ENCODE measurements at places on chromosomes 6 and 20. TPM values are rescaled to one million over a fixed set of nuclear protein-coding genes. Genes with fewer than 3 reads are reported as not detected.

Gene BMP5
- total RNA-seq = not detected

Gene NINL
- total RNA-seq = 24.8 TPM

Gene RBL1
- total RNA-seq = 17.7 TPM

Gene CALHM6
- total RNA-seq = 0.85 TPM

Gene POLR1C
- total RNA-seq = 21.3 TPM

Data from dermis blood vessel endothelial cell (primary cell).